Stomach (tissue), 19 donors: ENCODE measurements at places on chromosomes 4 and X. TPM values are rescaled to one million over a fixed set of nuclear protein-coding genes. Genes with fewer than 3 reads are reported as not detected.
A peak's percentile ranks its signal among the peaks of the same experiment; 100 is the strongest.

GRCh38 chr4:38759113-38759789 lies 23.5 kb downstream of the TLR10 start:
- peak; percentile 89 for DNase-seq

GRCh38 chr4:149353241-149353640 lies 462.4 kb downstream of the IQCM start:
- no peak for DNase-seq

Gene PLS3
- 129 TPM for total RNA-seq

GRCh38 chrX:1423215-1423614 lies 29.5 kb downstream of the ASMTL start:
- no peak for DNase-seq

DNA sequence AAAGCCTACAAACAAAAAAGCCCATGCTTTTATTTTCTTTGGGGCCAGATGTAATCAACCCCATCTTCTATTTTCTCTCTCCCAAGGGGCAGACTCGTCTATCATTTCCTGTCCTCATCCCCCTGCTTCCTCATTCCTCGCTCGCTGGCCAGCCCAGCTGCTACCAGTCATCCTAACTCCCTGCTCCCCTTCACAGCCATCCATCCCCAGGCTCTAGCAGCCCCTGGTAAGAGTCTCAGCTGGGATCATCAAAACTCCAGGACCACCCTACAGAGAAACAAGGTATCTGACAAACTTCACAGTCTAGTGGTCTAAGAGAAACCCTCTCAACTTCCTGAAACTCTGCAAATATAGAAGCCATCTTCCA lies 23.6 kb downstream of the SH3KBP1 start:
- peak; percentile 29 for DNase-seq

Gene ZIC3
- total RNA-seq, result not detected

DNA sequence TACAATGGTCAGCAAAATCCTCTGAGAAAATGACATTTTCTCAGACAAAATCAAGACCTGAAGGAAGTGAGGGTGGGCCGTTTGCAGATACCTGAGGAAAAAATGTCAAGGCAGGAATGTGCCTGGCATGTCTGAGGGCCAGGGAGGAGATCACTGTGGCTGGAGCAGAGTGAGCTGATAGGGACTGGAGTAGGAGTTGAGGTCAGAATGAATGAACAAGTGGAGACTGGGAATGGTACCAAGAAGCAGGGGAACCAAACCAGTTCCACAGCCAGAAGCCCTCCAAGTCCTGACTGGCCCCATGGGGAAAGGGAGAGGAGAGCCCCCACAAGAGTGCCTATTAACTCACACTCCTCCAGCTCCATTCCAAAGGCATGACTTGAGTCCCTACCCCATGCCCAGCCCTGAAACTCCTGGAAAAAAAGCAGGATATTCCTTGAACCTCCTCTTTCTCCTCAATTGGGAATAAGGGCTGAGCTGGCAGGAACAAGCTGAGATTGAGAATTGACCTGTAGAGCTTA lies 41.5 kb downstream of the STEEP1 start:
- no peak for DNase-seq

Gene PASD1
- total RNA-seq, result not detected

Gene F8
- 2.8 TPM for total RNA-seq

GRCh38 chr4:80005863-80006262 lies 67.2 kb downstream of the ANTXR2 start:
- no peak for DNase-seq

Gene MID1
- 18.7 TPM for total RNA-seq

DNA sequence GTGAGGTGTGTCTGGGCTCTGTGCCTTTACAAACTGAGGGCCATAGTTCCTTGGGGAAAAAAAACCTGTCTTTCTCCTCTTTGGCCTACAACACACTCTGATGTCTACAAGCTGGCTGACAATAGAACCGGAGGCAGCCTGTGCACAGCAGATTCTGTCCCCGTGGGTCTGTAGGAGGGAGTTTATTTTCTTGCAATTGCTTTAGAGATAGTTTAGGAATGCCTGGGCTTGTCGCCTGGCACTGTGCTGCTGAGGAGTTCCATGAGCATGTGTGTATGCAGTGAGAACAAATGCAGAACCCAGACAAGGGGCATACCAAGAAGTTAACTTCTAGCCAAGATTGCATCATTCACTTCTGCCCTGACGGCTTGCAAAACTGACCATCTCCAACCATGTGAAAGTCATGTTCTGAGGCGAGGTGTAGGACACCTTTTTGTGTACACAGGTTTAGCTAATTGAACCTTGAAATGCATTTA lies 54.1 kb downstream of the CCNI start:
- DNase-seq, result peak; percentile 34

DNA sequence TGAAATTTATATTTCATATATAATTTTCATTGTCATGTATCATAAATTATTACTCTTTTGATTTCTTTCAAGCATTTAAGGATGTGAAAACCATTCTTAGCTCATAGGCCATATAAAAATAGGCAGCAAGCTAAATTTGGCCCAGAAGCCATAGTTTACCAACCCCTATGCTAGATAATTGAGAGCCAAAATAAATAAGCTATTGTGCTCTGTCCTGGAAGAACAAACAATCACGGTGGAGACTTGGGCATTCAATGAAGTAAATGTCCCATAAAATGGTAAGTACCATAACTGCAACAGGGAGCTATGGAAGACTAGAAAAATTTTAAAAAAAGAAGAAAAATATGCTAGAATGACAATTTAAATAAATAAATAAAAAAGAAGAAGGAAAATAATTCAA lies 60.9 kb upstream of the PACRGL start:
- no peak for DNase-seq

GRCh38 chr4:135316266-135316779 lies 1114.7 kb upstream of the PABPC4L start:
- DNase-seq, result no peak

- DNase-seq, result no peak
Measured at GRCh38 chr4:138494931-138495330, 252.8 kb upstream of the SLC7A11 start.

GRCh38 chr4:879729-880077 lies 52.4 kb downstream of the GAK start:
- no peak for DNase-seq

Gene MFAP3L
- not detected for total RNA-seq

Gene CXorf66
- not detected for total RNA-seq
